ENCODE measurements at places on chromosomes 16 and 17.

GRCh38 chr16:16191493-16192167, 31.7 kb downstream of the ABCC6 start:
- DNase-seq, result no peak

GRCh38 chr16:67277999-67278772, 1.1 kb upstream of the PLEKHG4 start:
- peak; percentile 67 for DNase-seq

- peak; percentile 59 for DNase-seq
Observed at GRCh38 chr17:66464921-66465320, 162.5 kb downstream of the PRKCA start.

GRCh38 chr17:34825884-34826283, 135.4 kb downstream of the CCT6B start:
- no peak for DNase-seq

DNA sequence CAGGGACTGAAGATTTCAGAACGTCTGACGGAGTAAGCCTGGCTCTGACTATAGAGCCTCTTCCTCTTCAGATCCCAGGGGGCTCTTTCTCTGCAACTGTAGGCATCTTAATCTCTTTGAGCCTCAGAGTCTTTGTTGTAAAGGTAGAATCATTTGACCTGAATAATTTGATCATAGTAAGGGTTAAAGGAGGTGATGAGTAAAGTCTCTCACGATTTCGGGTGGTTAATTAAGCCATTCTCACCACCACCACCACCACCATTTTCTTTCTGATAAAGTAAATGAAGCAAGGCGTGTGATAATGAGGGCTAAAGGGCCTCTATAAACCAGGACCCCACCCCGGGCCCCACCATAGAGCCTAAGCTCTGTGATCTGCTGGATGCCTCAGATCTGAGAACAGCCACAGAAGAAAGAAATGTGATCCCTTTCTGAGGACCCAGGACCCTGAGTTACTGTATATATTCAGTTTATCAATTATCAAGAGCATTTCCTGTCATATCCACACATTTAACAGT, 33.0 kb upstream of the ADAMTS18 start:
- no peak for DNase-seq

DNA sequence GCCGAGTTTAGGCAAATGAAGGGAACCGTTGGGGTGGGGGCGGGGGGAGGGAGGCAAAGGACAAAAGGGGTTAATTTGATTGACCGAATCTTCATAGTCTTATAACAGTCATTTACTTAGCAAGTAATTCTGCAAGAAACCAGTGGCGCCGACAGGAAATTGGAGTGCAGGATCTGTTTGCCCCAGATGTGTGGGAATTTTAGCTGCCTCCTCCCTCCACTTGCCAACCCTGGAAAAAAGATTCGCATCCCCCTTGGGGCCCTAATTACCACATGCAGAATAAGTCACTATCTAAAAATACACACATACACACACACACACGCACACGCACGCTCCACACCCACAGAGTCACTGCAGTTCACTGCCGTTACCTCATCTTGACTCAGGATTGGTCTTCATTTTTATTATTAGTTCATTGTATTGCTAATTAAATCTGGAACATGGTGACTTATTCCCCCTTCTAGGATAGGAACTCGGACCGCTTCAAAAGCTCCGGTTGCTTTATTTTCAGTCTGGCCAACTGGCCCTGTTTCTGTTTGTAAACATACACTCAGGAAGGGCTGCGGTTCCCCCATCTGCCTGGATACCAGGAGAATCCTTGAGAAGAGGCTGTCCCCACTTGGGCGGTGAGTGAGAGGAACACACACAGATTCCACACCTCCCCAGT, 241.6 kb upstream of the SALL1 start:
- peak; percentile 75 for DNase-seq

Measured in fibroblast of villous mesenchyme (primary cell).